ENCODE measurements at places on chromosomes 1 and 21. TPM values are rescaled to one million over a fixed set of nuclear protein-coding genes. Genes with fewer than 3 reads are reported as not detected.

DNA sequence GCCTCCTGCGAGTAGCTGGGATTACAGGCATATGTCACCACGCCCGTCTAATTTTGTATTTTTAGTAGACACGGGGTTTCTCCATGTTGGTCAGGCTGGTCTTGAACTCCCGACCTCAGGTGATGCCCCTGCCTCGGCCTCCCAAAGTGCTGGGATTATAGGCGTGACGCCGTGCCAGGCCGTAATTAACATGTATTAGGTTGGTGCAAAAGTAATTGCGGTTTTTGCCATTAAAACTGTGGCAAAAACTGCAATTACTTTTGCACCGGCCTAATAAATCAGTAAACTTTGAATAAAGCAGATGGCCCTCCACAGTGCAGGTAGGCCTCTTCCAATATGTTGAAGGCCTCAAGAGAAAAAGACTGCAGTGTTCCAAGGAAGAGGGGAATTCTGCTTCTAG, 35.4 kb downstream of the TNFRSF9 start:
- DNase-seq, result no peak

GRCh38 chr1:118947790-118948189, 40.4 kb downstream of the TBX15 start:
- no peak for DNase-seq

GRCh38 chr1:43316738-43317520, 16.1 kb downstream of the TIE1 start:
- no peak for DNase-seq

GRCh38 chr1:114155706-114156105, 2.0 kb upstream of the SYT6 start:
- DNase-seq, result no peak

DNA sequence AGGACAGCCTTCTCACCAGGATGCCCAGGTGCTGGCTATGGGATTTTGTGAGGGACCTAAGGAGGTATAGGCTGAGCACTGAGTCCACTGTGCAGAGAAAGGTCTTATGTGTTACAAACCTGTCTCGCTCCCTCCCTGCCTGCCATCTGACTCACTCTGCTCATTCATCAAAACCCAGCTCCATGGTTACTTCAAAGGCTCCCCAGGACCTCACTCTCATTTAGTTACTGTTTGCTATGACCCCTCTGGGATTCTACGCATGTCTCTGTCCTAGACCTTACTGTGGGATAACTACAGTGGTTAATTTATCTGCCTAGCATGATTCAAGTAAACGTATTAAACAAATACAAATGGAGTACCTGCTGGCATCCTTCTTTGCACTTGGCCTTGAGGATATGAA, 211.6 kb upstream of the KIAA0040 start:
- no peak for DNase-seq

DNA sequence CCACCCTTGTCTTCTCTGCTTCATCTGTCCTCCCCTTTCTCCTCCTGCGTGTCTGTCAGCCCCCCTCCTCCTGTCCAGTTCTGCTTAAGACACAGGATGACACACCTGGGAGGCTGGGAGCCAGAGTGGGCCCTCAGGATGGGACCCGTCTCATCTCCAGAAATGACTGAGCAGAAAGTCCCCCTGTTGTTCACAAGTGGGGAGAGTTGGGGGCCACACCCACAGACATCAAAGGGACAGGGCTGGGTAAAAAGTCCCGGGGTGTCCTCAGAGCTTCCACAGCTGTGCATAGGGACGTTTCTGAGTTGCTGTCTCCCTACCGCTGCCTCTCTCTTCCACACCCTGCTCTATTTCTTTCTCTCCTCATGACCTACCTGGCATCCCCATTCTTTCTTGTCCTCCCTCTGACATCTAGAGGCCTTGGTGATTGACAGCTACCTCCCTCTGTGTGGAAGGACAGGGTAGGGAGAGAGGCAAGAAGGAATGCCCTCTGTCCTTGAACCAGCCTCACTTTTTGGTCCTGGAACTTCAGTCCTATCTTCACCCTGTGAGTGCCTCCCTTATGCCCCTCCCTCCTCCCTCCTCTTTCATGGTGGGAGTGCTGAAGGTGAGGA, 19.5 kb upstream of the SH2D2A start:
- DNase-seq, result no peak

GRCh38 chr1:226676381-226676780, 62.7 kb downstream of the ITPKB start:
- DNase-seq, result no peak

- no peak for DNase-seq
These were observed 65.2 kb upstream of the TARBP1 start for GRCh38 chr1:234544087-234544579.

- no peak for DNase-seq
These were observed 764 bp upstream of the SUMO3 start for GRCh38 chr21:44818640-44819011.

DNA sequence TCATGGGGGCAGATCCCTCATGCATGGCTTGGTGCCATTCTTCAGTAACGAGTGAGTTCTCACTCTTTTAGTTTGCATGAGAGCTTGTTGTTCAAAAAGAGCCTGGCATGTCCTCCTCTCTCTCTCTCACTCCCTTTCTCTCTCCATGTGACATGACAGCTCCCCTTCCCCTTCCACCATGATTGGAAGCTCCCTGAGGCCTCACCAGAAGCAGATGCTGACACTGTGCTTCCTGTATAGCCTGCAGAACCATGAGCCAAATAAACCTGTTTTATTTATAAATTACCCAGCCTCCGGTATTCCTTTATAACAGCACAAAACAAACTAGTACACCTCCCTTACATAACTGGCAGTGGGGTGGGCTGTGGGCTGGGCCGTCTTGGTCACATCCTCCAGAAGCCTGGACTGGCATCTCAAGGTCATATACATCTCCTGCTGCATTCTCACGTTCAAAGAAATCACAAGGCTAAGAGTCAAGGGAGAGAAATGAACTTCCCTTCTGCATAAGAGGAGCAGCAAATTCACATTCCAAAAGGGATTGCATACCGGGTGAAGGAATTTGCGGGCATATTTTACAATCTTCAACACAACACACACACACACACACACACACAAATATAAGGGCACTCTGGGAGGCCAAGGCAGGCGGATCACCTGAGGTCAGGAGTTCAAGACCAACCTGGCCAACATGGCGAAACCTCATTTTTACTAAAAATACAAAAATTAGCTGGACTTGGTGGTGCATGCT, 2.3 kb upstream of the CCSAP start:
- DNase-seq, result no peak

GRCh38 chr1:75937034-75937433, 4.8 kb upstream of the ASB17 start:
- DNase-seq, result no peak

DNA sequence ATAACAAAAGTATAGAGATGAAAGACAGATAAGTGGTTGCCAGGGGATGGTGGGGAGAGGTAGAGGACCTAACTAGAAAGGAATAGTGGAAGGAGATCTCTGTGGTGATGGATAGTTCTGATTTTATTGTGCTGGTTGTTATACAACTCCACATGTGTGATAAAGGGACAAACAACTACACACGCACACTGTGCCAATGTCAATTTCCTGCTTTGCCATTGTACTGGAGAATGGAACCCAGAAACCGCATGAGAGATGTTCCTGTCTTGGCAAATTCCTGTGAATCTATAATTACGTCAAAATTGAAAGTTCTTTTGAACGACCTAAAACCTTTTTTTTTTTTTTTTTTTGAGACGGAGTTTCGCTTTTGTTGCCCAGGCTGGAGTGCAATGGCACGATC, 11.0 kb downstream of the TNFRSF9 start:
- DNase-seq, result no peak

DNA sequence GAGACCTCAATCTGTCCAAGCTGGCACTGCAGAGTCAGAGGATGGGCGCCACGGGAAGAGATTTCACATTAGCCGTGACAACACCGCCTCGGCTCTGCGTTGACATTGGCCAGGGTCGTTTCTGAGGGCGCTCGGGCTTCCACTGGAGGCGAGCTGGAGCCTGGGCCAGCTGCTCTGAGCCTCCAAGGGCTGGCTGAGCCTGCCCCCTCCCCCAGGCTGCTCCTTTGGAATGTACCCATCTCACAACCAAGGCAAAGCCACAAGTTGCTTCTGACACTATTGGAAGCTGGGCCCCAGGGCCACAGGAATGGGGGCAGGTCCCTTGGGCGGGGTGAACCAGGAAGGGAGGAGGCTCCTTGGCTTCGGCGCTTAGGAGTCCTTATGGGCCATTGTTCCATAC, 12.7 kb downstream of the GPR3 start:
- DNase-seq, result no peak

DNA sequence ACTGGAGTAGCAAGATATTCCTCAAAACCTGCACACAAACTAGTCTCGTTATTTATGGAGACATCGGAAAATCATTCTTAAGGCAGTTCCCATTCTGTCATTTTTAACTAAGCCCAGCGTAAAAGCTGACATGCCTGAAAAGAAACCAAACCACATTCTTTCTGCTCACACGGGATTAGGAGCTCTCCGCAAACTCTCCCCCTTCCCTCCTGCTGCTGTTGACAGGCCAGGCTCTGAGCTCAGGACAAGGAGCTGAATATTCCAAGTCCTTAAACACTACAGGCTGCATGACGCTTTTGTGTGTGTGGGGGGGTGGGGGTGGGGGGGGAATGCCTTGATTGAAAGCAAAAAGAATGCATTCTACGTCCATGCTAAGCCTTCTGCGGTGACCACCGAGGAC, 5.2 kb downstream of the OLIG1 start:
- DNase-seq, result no peak

DNA sequence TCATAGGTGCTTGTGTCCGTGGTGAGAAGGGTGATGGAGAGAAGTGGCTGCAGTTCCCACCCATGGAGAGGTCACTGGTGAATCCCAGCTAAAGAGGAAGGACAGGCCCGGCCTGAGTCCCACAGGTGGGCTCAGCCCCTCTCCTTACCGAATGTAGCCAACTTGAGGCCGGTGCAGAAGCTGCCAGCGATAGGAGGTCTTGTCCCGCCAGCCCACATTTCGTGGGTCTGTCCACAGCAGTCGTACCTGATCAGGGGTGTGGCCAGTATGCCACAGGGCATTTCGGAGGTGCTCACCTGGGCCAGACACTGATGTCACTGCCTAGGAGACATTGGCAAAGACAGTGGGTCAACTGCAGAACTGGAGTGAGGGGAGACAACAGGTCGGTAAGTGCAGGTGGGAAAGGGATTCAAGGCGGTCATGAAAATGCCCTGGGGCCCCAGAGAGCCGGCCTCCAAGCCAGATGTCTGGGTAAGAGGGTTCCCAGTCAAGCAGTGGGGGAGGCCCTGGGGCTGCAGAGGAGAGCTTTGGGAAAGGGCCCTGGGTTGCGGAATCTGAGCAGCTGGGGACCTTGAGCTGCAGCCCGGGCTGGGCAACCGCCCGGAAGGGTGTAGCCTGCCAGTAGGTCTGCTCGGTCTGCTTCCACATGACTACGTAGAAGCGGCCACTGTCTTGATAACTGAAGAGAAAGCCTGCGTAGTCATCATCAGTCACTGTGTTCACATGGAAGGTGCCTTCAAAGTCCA, 10.6 kb downstream of the THBS3 start:
- no peak for DNase-seq

DNA sequence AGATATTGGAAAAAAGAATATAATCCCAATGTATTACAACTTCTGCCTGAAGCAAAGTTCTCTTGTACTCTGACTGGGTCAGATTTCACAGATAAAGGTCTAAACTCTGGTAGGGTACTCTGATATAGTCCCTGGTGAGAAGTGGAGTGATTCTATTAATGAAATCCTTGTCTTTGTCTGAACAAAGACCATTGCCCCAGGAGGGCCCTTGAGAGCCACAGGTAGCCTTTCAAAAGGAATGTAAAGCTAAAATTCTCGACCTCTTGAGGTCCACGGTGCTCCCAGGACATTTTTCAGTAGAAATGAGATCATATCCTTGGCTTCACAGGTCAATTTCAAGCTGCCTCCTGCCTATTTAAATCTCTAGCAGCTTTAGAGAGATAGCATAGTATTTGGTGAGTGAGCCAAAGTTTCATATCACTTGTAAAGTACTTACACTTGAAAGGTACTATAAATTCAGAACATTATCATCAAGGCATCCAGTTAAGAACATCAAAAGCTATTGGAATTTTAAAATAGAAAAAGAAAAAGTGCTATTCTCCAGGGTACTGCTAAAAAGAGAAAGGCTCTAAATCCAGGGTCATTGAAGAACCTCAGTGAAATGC, 10.1 kb downstream of the TNNI3K start:
- DNase-seq, result no peak

The CD5L gene
- not detected for total RNA-seq

The OR6N1 gene
- total RNA-seq, result not detected

The LUZP1 gene
- 21.6 TPM for total RNA-seq

The WDR47 gene
- 10.4 TPM for total RNA-seq

The DENND1B gene
- total RNA-seq, result 18.2 TPM

The ACTN2 gene
- total RNA-seq, result 0.21 TPM

The CFHR4 gene
- not detected for total RNA-seq

Data from activated T-helper 2 cell treated with anti-CD3 and anti-CD28 coated beads, Interferon-gamma antibody, Interleukin-2, Interleukin-4, amounts not matched to agents 10 μg/mL and 5 μg/mL and 100 μg/mL, durations not matched to agents 14 hours and 24 hours and 36 hours (primary cell).